ENCODE measurements at places on chromosomes 5 and 9.

DNA sequence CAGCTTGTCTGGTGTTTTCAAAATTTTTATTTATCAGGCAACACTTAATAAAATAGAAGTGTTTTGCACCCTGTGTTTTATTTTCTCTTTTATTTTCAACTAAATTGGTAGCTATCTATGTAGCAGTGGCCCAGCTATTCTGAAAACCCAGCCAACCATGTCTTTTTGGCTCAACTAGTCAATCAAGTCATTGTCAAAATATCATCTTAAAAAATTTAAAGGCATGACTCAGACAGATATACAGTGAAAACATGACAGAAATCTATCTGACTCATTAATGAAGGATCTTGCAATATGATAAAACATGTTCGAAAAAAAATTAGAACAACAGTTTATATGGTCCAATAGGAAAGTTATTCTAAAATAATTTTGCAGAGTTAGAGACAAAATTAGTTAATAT lies 75.1 kb downstream of the HSD17B4 start:
- no peak for DNase-seq

GRCh38 chr9:132003896-132004295 lies 75.8 kb downstream of the MED27 start:
- DNase-seq = no peak

GRCh38 chr5:174675916-174676315 lies 48.5 kb upstream of the MSX2 start:
- no peak for DNase-seq

DNA sequence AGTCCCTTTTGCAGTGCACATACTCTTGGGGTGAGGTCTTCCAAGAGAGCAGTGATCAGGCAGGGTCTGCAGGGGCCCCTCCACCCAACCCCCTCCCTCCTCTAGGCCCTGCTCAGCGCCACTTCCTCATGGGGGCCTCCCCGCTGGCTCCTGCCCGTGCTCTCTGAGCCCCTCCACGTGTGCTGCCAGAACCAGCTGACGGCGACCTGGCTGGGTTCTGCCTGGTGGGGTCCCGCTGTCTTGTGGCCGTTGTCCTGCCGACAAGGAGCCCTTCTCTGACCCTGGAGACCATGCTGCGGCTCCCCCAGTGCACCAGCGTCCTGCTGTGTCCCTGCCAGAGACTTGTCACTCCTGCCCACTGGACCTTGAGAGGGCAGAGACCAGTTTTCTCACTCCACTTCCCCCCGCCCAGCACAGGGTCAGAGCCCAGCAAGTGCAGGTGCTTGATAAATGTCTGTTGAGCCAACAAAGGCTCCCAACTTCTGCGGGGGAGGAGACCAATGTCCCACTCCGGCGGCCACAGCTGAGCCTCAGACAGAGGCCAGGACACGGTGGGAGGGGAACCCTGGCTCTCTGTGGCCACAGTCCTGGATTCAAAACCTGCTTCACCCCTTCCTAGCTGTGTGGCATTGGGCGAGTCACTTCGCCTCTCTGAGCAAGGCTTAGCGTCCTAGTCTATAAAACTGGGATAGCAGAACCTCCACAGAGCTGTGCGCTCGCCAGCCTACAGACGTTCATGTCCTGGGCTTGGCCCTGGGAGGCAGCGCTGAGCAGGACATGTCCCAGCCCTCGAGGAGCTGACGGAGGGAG lies 24.8 kb downstream of the SARDH start:
- DNase-seq = no peak

GRCh38 chr5:4080370-4080769 lies 484.7 kb downstream of the IRX1 start:
- no peak for DNase-seq

DNA sequence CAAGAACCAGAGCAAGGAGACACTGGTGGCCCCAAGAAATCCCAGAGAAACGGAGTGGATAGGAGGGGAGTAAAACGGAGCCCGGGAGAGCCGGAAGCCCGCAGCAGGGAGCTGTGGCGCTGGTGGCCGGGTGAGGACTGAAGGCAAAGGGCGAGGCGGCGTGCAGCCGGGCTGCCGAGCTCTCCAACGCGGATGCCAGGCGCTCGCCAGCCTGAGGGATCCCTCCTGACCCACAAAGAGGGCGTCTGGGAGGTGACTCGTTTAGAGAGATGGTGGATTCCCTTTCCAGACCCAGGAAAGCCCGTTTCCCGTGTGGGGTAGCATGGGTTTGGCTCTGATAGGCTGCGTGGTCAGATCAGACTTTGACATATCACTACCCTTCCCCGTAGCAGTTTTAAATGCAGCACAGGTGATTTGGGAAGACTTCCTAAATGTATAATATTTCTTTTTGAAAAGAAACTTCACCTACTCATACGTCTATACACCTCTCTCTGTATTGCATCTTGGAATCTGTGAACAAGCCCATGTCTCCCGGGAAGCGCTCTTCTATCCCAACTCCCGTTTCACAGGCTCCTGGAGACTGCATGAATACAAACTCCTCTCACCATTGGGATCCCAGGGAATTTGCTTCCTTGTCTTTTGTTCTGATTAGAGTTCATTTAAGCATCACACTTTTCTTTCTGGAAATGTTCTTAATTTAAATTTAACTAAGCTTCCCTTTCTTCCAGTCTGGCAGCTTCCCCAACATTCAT lies 158.1 kb downstream of the C9orf152 start:
- peak; percentile 50 for DNase-seq

DNA sequence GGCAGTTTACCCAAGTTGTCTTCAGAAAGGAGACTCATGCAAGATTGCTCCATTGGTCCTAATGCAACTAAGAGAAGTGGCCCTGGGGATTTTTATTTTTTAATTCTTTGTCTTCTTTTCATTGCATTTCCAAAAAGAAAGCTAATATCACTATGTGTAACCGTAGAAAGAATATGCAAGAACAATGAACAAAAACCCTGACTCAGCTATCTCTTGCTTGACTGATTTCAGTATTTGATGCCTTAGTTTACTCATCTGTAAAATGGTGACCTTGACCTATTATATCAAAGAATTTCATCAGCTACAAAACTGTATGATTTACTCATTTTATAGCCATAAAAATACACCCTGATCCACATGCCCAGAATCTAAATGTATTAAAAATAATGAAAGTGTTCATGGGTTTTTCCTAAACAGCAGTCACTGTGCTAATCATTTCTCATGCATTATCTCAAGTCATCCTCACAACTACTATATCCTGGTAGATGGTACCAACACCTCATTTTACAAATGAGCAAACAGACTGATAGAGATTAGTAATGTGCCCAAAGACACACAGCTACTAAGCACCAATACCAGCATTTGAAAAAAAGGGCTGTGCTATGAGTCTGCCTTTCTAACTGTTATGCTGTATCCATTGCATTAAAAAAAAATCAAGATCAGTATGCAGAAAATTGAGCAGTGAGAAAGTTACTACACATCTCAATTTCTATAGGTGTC lies 185.7 kb downstream of the MLLT3 start:
- DNase-seq = no peak

DNA sequence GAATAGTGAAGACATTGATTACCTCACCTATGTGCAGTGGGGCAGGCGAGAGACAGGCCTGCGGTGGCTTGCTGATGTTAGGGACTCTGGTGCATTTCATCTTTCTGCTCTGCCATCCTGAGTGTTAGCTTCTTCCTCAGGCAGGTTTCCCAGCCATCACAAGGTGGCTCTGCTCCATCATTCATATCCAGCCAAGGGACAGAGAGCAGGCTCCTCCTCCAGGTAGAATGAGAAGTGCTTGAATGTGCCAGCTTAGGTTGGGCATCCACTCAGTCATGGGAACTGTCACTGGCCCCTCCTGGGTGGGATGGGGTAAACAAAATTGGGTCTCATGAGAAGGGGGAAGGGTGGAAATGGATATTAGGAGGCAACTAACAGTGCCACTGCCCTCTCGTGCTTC lies 24.8 kb downstream of the GPR107 start:
- no peak for DNase-seq

GRCh38 chr5:173094012-173094661 lies 38.0 kb downstream of the CREBRF start:
- DNase-seq = no peak

DNA sequence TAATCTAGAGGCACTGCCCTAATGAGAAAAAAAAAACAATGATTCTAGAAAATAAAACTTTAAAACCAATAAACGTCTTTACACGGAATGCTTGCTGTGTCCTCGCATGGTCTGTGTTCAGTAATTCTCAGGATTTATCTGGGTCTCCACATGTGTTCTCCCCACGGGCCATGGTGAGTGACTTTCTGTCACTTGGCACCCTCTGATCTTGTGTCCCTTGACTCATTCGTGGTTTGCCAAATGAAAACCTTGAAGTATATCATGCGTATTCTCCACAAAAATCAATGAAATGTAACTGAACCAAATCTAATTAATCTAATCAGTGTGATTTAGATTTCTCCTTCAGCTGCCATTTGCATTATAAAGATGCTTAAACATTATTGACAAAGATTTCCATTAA lies 48.0 kb downstream of the UBE2QL1 start:
- DNase-seq = no peak

GRCh38 chr5:164000819-164001218 lies 495.4 kb downstream of the MAT2B start:
- no peak for DNase-seq

DNA sequence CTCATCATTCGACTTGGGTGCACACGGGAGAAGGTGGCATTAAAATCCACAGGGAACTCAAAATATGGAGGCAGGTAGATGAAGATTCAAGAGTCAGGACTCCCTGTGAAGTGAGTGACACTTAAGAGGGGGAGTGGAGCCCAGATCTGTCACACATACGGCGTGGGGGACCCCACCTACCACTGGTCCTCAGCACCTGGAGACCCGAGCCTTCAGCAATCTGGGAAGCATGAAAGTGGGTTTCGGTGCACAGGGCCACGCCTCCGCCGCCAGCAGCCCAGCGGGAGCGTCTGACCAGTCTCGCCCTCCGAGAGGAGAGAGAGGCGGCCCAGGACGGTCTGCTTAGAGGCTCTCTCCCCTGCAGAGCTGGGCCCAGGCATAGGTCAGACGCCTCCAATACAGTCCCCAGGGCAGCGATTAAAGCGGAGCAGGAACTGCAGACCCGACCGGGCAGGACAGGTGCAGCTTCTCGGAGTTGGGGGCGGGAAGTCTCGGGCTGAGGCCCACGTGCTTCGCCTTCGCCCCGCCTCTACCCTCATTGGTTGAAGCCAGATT lies 639 bp upstream of the SLC2A8 start:
- no peak for DNase-seq

DNA sequence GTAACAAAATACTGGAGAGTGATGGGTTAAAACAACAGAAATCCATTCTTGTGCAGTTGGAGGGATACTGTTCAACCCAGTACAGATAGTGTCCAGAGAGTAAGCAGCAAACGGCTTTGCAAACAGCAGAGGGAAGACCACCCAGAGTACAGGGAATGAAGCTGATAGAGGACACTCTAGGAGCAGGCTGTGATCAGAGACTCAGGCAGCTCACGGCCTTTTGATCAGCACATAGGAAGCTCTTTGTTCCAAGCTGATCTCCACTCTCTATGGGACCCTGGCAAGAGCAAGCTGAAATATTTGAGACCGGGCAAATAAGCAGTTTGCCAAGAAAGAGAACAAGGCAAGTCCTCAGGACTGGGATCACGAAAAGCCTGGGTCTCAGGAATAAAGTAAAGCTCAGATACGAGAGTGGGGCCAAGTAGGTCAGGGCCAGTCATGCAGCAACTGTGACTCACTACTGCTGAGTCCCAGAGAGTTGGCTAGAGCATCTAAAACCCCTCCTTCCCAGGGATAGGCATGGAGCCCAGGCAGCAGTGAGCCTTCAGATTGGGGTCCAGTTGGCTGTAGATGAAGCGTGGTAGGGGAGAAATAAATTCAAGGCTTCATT lies 52.4 kb downstream of the MELK start:
- no peak for DNase-seq

DNA sequence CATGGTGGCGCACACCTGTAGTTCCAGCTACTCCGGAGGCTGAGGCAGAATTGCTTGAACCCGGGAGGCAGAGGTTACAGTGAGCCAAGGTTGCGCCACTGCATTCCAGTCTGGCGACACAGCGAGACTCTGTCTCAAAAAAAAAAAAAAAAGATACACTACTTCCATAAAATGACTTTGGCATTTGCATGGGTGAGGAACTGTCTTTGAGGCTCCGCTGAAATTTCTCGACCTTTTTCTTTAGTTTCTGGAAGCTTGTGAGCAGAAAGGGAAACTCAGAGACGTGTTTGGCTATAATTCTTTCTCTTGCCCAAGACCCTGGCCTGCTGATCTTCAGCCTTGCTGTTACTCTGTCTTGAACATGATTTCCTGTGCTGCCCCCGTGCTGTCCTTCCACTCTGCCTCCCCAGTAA lies 37.3 kb downstream of the SPIN1 start:
- no peak for DNase-seq

- peak; percentile 94 for DNase-seq
Measured at GRCh38 chr5:1111727-1112289, at the start of gene SLC12A7. Gene SLC12A7, minus strand, starts transcription at chr5:1112063. Its CDS starts 72 bp downstream, at chr5:1111991.

DNA sequence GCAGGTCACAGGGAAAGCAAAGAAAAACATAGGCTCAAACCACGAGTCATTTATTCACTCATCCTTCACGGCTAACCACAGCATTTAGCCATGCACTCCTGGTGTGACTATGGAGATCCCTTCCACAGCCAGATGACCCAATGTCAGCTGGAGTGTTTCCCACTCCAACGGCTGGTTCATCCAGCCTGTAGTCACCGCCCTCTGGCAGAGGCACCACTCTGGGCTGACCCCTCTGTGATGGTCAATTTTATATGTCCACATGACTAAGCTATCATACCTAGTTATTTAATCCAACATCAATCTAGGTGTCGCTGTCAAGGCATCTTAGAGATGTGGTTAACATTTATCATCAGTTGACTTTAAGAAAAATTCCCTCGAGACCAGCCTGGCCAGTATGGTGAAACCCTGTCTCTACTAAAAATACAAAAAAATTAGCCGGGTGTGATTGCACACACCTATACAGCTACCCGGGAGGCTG lies 9.5 kb upstream of the PHF19 start:
- DNase-seq = no peak

- peak; percentile 50 for DNase-seq
Measured at GRCh38 chr9:115694014-115694413, 459.6 kb upstream of the PAPPA start.

GRCh38 chr9:107665057-107665456 lies 175.5 kb upstream of the KLF4 start:
- no peak for DNase-seq

- DNase-seq = no peak
Measured at GRCh38 chr9:92870289-92870688, 7.5 kb downstream of the ZNF484 start.

DNA sequence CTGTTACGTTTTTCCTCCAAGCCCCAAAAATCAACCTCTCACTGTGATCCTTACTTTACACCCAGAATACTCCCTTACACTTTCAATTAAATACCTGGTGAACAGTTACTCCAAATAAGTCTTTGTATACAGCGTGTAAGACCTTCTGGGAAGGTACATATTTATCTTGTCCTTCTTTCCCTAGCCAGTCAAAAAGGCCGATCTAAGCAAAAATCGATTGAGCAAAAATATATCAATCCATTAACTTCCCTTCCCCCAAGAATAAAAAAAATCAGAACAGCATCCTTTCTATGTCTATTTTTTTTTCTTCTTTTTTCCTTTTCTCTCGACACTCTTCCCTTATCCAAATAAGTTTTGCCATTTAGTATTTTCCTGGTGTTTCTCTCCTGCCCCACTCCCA lies 71.3 kb downstream of the ABHD17B start:
- no peak for DNase-seq
